Endothelial cell of umbilical vein (primary cell): ENCODE measurements at places on chromosomes 5 and 9.

GRCh38 chr5:136811551-136811950, 446.2 kb upstream of the TRPC7 start:
- no peak overlapping the region for H3K4me3 ChIP-seq
- no peaks in the 10 kb centered on the region for H3K36me3 ChIP-seq
- peaks cover 5% of the 10 kb centered on the region for H3K4me1 ChIP-seq
- no peak overlapping the region for H3K27ac ChIP-seq
- DNase-seq, result peak; percentile 45

- H3K4me1 ChIP-seq, result no peaks in the 10 kb centered on the region
- no peak overlapping the region for H3K4me3 ChIP-seq
- no peak for DNase-seq
- no peaks in the 10 kb centered on the region for H3K27me3 ChIP-seq
Observed at GRCh38 chr5:105413406-105413990, 1850.9 kb upstream of the NUDT12 start.

GRCh38 chr5:179404321-179405053, 59.2 kb upstream of the ADAMTS2 start:
- no peaks in the 10 kb centered on the region for H3K36me3 ChIP-seq
- no peaks in the 10 kb centered on the region for H3K4me1 ChIP-seq
- no peaks in the 10 kb centered on the region for H3K27me3 ChIP-seq
- no peak overlapping the region for H3K4me3 ChIP-seq
- DNase-seq, result no peak
- no peak overlapping the region for H3K27ac ChIP-seq

- H3K27ac ChIP-seq, result no peak overlapping the region
- H3K27me3 ChIP-seq, result no peaks in the 10 kb centered on the region
- no peak overlapping the region for H3K4me3 ChIP-seq
- peaks cover 7% of the 10 kb centered on the region for H3K4me1 ChIP-seq
- DNase-seq, result no peak
Observed at GRCh38 chr5:78811866-78812265, 163.3 kb upstream of the LHFPL2 start.

DNA sequence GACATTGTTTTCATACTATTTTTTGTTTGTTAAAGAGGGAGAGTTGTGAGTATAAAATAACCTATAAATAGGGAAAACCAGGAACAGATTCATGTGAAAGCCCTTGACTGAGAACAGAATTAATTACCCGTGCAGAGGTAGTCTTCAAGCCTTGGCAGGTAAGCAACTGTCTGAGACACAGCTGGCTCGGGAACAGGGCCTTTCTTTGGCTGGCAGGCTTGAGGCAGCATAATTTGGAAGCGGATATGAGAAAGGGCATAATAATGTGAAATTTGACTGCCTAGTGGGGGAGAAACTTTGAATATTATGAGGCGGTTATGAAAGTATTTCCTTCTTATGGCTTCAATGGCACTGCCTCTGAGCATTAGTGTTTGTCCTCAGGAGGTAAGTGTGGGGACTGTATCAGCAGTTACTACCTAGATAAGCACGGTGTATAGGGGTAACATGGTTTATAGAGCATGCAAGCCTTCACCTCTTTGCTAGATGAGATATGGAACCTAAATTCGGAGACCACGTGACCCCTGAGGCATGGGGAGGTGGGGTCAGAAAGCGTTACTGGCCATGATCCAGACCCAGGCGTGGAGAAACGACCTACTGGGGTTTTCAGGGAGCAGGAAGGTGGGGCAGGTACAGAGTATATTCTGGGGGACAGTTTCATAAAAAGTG, 210.2 kb upstream of the GAS1 start:
- H3K36me3 ChIP-seq, result no peaks in the 10 kb centered on the region
- no peaks in the 10 kb centered on the region for H3K27me3 ChIP-seq
- no peak overlapping the region for H3K4me3 ChIP-seq
- no peaks in the 10 kb centered on the region for H3K4me1 ChIP-seq

- H3K27me3 ChIP-seq, result no peaks in the 10 kb centered on the region
- no peak for DNase-seq
- no peaks in the 10 kb centered on the region for H3K36me3 ChIP-seq
- no peak overlapping the region for H3K4me3 ChIP-seq
- no peak overlapping the region for H3K27ac ChIP-seq
Observed at GRCh38 chr5:10505517-10506095, 58.3 kb upstream of the ANKRD33B start.

GRCh38 chr5:169796731-169797130, 159.7 kb downstream of the DOCK2 start:
- H3K27me3 ChIP-seq, result peaks cover 3% of the 10 kb centered on the region
- no peak for DNase-seq
- H3K27ac ChIP-seq, result no peak overlapping the region
- no peak overlapping the region for H3K4me3 ChIP-seq

DNA sequence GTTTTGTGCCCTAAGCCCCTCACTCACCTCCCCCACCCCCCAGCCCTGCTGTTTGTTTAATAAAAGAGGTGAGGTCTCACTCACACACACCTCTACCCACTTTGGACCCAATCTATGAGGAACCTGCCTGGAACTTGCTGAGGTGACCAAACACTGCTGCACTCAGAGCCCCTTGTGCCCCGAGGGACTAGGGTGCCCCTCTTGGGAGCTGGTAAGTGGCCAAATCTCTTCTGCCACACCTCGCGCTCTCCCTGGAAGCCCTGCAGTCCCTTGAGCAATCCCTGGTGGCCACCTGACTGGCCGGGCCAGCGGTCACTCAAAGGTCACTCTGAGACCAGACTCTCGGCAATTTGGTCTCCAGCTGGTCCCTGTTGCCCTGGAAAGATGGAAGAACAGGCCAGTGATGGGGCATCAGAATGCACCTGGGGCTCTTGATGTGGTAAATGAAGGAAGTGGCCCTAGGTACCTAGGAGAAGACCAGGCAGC, 157.2 kb downstream of the MED10 start:
- no peak overlapping the region for H3K27ac ChIP-seq
- H3K36me3 ChIP-seq, result no peaks in the 10 kb centered on the region
- no peak for DNase-seq
- no peaks in the 10 kb centered on the region for H3K27me3 ChIP-seq
- no peaks in the 10 kb centered on the region for H3K4me1 ChIP-seq
- H3K4me3 ChIP-seq, result no peak overlapping the region

DNA sequence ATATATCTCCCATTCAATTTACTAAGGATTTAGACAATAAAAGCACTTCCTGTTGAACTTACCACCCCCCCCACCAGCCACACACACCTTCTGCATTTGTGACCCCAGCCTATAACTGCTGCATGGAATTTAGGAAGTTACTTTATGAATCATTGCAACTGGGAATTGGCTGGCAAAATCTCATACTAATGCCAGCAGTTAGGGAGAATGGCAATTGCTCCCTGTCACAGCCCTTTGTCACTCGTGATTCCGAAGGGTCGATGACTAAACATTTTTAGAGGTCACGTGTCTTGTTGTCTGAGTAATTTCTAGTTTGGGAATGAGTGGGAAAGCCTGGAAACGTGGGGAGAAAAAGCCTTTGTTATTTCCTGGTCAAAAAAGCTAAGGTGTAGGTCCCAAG, 46.6 kb upstream of the PCA3 start:
- H3K4me3 ChIP-seq, result no peak overlapping the region
- H3K36me3 ChIP-seq, result no peaks in the 10 kb centered on the region
- H3K27me3 ChIP-seq, result peaks cover 1% of the 10 kb centered on the region
- peak overlapping the region; percentile 5 for H3K27ac ChIP-seq
- peaks cover 30% of the 10 kb centered on the region for H3K4me1 ChIP-seq

DNA sequence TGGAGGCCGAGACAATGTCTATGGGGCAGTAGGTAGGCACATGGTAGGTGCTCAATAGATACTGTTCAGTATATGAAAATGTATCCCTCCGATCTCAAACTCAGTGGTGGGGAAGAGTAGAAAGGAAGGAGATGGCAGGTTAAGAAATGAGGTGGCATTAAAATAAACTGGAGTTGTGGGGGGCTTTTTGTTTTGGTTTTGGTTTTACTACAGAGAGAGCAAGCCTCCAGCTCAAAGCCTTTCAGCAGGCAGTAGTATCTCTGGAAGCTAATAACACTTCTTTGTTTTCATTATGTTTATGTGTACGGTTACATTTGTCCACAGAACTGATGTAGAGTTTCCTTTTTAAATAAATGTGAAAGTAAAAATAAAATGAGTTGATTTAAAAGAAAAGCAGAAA, 8.6 kb downstream of the MFAP3 start:
- peaks cover 12% of the 10 kb centered on the region for H3K4me1 ChIP-seq
- H3K27me3 ChIP-seq, result no peaks in the 10 kb centered on the region
- no peak for DNase-seq
- no peaks in the 10 kb centered on the region for H3K36me3 ChIP-seq
- no peak overlapping the region for H3K4me3 ChIP-seq
- H3K27ac ChIP-seq, result no peak overlapping the region
